ENCODE measurements at places on chromosomes 3 and 15.
A peak's percentile ranks its signal among the peaks of the same experiment; 100 is the strongest.

GRCh38 chr3:27630885-27631284 lies 91.2 kb downstream of the EOMES start:
- no peak for DNase-seq

DNA sequence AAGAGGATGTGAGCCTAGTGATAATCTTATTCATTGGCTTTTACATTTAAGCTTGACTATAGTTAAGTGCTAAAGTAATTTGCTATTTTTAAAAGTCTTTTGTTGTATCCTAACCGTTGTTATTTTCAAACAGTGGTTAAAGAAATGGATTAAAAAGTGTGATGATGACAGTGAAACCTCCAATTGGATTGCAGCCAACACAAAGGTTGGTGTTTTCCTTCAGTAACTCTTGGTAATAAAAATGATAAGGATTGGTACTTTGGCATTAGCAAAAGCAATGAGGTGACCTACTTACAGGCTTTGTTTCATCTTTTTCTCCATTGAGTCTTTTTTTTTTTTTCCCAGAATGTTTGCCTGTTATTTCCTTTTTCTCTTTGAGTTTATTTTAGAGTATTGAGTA lies 87.5 kb upstream of the GOLGA6B start:
- DNase-seq = no peak

- DNase-seq = no peak
Measured at GRCh38 chr15:57234156-57234555, 142.1 kb upstream of the CGNL1 start.

DNA sequence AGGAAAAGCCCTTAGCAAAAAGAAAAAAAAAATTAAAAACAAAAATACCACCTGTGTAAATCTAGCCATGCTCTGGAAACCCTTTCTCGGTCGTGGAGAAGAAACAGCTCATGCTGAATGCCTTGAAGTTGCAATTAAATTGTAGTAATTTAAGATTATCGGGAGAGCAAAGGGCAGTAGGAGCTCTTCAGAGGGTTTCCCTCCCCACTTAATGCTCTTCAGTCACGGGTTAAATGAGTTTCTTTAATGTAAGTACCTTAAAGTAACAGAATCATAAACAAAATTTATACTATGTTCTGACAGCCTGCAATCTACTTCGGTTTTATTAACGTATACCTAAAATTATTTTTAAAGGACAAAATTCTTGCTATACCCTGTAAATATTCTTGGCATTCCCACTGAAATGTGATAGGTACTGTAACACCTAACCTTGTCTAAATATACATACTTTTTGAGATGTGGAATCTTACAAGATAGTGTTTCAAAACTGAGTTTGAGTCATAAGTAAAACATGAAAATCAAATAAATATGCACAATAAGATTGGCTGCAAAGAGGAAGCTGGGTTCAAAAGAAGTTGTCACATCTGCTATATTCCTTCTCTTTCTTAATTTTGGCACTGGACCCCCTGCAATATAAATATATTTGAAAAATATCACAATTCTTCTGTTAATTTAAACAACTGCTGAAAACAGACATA lies 5.3 kb downstream of the FOXP1 start:
- DNase-seq = no peak

DNA sequence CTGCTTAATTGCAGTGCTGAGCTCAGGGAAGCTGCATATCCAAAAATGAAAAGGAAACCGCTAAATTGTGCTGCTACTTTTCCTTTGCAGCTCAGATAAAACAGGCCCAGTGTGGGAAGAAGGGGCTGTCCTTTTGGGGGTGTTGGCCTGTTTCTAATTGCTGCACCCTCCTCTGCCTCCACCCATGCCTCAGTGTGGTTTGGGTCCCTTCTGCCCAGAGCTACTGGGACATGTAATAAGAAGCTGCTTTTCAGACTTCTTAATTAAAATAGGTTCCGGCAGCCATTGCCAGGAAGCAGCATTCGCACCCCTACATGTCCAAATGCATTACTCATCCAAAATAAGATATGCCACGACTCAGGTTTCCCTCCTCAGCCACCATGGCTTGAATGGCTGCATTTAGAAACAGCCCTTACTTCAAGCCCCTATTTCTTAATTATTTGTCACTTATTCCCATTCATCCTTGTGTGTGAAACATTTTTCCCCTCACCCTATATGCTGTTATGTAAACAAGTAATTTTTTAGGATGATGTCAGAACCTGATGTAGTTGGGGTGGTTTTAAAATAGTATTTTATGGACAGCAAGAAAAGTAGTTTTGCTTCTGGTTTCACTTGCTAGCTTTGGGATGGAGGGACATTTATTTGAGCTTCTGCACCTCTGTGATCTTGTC lies 235.9 kb upstream of the CTDSPL start:
- no peak for DNase-seq

DNA sequence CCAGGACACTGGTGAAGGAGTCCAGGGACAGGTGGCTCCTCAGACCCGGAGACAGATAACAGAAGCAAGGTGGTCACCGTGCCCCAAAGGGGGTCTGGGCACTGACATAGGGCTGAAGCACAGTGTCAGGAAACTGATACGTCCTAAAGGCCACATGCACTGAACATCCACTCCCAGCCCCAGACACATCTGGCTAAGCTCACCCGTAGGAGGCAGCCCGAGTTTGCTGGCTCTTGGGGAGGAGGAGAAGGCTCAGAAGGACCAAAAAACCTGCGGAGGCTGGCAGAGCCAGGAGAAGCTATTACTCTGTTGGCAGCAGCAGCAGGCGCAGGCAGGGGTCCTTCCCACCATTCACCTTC lies 1.2 kb downstream of the CACNA2D2 start:
- no peak for DNase-seq

GRCh38 chr3:194014756-194015155 lies 121.2 kb upstream of the HES1 start:
- no peak for DNase-seq

GRCh38 chr3:167983583-167983982 lies 112.1 kb downstream of the GOLIM4 start:
- DNase-seq = no peak

GRCh38 chr3:188853856-188854771 lies 317.7 kb upstream of the TPRG1 start:
- DNase-seq = no peak

GRCh38 chr3:112115161-112115739 lies 17.8 kb downstream of the GCSAM start:
- DNase-seq = no peak

DNA sequence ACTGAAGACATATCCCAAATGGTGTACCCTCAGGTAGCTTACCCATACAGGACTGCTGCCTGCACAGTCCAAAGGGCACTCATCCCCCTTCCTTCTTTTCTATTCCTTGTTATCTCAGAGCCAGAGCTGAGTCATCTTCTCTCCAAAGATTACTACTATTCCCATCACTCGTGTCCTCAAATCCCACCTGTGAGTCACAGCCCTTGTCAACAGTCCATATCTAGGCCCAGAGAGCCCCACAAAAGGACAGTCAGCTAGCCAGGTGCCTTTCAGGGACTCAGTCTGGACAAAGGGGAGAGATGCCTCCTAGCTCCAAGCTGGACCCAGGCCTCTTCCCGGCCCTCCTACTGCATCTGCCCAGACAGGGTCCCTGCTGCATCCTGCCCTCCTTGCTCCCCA lies 11.0 kb downstream of the PARP16 start:
- no peak for DNase-seq

DNA sequence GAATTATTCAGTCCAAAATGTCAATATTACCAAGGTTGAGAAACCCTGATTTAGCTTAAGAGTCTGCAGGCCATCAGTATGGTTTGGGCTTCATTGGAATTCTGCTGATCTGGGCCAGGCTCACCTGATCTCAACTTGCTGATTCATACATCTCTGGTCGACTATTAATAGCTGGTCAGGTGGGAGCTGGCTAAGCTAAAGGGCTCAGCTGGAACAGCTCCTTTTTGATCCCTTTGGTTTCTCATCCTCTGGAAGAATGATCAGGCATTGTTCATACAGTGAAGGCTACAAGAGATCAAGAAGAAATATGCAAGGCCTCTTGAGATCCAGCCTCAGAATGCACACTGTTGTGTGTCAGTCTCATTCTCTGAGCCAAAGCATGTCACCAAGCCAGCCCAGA lies 123.3 kb upstream of the MME start:
- DNase-seq = no peak

- DNase-seq = no peak
Measured at GRCh38 chr3:194714137-194714455, 28.4 kb downstream of the FAM43A start.

DNA sequence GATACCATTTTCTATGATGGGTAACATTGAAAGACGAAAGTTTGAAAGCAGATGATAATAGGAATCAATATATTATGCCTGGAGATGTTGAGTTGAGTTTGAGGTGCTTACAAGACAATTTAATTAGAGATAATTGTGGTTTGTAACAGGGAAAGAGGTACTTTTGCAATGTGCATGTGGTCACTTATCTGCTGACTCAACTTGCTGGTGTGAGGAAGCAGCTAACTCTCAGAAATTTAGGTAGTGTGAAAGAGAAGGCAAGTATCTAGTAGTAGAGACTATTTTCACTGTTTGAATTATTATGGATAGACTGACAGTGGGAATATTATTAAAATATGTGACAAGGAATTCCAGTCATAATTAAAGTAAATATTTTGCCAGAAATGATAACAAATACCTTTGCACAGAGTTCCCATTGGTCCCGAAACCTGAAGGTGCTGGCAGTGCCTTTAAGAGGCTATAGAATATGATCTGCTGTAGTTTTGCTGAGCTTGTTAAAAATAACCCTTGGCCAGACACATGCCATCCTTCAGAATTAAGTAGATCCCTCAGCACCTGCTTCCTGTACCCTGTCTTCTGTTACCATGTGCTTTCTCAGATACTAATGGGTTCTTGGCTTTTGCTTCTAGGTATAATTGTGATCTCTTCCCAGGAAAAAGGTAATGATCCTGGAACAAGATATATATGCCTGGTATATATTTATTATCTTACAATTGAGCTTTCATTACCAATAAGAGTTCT lies 315.9 kb downstream of the BCHE start:
- DNase-seq = no peak

DNA sequence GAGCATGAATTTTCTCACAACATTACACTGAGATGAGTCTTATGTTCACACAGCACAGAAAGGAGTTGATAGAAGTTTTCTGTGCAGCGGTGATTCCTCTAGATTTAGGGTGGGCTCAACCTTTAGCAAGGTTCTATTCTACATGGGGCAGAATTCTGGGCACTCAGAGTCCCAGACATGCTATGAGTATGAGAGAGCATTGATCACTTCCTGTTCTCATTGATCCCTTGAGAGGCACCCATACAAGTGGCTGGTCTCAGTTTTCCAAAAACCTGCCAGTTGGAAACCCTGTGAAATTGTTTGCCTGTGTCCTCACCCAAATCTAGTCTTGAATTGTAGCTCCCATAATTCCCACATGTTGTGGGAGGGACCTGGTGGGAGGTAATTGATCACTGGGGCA lies 112.5 kb upstream of the NR2F2 start:
- DNase-seq = no peak

DNA sequence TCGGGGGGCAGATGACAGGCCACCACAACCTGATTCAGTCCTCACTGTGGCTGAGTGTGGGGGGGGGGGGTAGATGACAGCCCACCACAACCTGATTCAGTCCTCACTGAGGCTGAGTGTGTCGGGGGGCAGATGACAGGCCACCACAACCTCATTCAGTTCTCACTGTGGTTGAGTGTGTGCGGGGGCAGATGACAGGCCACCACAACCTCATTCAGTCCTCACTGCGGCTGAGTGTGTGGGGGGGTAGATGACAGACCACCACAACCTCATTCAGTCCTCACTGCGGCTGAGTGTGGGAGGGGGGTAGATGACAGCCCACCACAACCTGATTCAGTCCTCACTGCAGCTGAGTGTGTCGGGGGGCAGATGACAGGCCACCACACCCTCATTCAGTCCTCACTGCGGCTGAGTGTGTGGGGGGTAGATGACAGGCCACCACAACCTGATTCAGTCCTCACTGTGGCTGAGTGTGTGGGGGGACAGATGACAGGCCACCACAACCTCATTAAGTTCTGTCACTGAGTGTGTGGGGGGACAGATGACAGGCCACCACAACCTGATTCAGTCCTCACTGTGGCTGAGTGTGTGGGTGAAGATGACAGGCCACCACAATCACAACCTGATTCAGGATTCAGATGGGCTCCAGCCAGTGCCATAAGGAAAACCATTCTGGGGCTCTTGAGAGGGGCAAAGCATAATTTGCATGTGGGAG lies 16.9 kb downstream of the ZNF717 start:
- no peak for DNase-seq

- DNase-seq = no peak
Measured at GRCh38 chr3:14793126-14793857, 25.5 kb upstream of the FGD5 start.

- DNase-seq = peak; percentile 67
Measured at GRCh38 chr3:42600958-42601675, 631 bp downstream of the NKTR start.

DNA sequence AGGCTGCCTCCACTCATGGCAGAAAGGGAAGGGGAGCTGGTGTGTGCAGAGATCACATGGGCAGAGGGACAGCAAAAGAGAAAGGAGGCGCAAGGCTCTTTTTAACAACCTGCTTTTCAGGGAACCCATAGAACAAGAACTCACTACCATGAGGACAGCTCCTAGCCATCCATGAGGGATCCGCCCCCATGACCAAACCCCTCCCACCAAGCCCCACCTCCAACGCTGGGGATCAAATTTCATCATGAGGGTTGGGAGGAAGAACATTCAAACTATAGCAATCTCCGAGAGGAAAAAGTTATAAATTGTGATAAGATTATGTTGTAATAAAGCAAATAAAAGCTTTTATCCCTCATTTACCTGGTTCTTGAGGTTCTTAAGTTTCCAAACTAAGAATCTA lies 84.7 kb upstream of the LMCD1 start:
- DNase-seq = peak; percentile 62

DNA sequence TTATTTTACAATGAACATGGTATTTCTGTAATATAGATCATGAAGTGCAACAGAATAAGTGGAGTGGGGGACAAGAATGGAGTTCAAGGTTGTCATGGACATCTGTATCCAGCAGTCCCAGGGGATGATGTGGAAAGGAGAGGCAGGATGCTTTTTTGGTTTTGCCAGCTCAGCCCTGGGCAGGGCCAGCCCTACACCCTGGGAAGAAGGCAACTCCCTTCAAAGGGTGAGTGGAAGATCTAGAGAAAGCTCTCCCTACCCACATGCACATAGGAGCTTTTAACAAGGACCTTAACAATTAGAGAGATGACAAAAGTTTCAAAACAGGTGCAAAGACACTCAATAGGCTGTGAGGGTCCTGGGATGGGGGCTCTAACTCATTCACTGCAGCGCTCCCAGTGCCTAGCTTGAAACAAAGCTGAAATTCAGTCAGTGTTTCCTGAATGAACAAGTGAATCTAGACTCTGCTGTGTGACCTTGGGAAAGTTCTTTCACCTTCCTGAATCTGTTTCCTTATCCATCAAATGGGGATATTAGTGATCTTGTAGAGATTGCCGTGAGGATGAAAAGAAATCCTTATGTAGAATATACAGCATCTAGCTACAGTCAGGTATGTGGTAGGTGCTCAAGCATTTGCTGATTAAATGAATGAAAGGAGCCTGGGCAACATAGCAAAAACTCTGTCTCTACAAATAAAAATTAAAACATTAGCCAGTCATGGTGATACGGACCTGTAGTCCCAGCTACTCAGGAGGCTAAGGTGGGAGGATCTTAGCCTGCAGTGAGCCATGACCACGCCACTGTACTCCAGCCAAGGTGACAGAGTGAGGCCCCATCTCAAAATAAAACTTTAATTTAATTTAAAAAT lies 14.3 kb downstream of the BHLHE40 start:
- DNase-seq = peak; percentile 10

All from colonic mucosa (tissue), 4 donors.